ENCODE measurements at places on chromosomes 2 and 18.

DNA sequence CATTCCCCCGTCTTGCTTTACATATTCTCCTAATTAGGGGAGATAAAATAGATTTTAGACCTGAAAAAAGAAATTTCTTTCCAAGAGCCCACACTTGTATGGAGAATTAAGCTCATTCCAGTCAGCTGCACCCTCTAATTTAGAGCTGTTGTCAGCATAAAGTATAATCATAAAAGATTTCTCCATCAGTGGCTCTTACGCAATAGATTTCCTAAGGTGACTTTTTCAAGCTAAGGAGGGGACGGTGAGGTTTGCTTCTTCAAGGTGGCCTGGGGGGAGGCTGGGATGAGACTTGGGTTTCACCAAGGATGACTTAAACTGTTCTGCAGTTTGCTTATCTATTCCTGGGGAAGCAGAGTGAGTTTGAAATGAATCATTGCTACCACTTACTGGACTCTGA is 426.2 kb downstream of the NBAS start:
- no peak for DNase-seq

DNA sequence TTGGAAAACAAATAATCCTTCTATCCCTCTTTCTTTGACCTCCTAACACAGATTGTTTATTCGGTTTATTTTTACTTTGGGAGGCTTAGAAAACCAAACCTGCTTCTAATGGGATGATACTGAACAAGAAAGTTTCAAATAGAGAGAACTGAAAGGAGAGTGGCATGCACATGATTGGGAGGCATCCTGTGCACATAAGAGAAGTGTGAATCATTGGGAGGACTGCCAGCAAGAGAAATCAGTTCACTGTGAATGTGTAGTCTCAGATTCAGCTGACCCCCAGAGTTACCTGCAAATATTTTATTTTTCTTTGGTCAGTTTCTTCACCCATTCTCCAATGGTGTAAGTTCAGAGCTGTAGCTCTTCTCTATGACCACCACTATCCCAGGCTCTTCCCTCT is 1363.2 kb upstream of the ACVR2A start:
- no peak for DNase-seq

DNA sequence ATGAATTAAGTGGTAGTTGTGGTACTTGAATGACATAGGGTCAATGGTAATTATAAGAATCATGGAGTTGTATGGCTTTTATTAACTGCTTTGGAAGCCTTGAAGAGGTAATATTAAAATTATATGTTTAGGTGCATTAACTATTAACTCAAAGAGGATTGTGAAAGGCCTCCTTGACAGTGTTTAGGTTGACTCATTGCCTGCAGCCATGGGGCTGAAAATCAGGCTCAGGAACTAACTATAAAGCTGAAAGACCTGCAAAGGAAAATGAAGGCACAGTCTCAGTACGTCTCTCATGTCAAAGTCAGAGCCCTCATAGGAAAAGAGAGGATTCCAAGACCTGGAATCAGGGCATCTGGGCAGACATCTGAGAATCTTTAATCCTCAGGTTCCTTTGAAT is 31.0 kb downstream of the CACNB4 start:
- DNase-seq = no peak

DNA sequence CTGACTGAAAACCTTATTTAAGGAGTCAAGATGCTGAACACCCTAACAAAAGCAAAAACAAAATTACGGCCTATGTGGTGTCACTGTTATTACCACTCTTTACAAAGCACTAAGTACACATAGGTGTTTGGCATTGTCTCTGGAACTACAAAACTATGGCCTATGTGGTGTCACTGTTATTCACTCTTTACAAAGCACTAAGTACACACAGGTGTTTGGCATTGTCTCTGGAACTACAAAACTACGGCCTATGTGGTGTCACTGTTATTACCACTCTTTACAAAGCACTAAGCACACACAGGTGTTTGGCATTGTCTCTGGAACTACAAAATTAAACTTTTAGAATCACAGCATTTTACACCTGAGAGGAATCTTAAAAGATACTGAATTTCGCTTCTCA is 47.4 kb downstream of the SLC35F5 start:
- DNase-seq = no peak

GRCh38 chr2:138486363-138487198 is 15.0 kb upstream of the SPOPL start:
- no peak for DNase-seq

DNA sequence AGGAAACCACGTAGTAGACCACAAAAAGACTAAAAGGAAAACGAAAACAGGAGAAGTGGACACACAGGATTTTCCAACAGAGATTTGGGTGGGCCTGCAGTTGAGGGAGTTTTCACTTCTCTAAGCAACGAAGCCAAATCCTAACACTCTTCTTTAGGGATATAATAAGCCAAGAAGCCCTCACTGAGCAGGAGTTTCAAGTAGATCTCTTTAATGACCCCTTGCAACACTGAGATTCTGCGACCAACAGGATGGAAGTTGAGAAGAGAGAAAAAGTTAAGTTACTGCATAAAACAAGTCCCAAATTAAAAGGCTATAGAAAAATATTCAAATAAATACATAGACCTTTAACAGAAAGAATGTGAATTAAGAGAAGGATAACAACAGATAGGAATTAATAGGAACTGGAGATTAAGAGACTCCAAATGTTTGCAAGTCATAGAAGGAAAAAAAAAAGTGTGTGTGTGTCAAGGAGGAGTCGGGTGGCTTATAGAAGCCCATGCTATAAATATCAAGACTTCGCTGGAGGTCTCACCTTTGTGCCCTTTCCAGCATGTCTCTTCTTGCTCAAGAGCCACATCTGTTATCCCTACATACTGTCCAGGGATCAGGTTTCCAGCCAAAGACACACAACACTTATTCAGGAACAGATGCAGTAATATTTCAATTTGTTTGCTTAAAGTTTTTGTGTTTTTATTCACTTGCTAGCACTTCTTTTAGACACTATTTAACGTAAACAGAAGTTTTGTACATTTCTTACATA is 69.4 kb upstream of the ARHGAP28 start:
- DNase-seq = no peak

GRCh38 chr2:63344575-63345284 is 243.5 kb downstream of the WDPCP start:
- no peak for DNase-seq

DNA sequence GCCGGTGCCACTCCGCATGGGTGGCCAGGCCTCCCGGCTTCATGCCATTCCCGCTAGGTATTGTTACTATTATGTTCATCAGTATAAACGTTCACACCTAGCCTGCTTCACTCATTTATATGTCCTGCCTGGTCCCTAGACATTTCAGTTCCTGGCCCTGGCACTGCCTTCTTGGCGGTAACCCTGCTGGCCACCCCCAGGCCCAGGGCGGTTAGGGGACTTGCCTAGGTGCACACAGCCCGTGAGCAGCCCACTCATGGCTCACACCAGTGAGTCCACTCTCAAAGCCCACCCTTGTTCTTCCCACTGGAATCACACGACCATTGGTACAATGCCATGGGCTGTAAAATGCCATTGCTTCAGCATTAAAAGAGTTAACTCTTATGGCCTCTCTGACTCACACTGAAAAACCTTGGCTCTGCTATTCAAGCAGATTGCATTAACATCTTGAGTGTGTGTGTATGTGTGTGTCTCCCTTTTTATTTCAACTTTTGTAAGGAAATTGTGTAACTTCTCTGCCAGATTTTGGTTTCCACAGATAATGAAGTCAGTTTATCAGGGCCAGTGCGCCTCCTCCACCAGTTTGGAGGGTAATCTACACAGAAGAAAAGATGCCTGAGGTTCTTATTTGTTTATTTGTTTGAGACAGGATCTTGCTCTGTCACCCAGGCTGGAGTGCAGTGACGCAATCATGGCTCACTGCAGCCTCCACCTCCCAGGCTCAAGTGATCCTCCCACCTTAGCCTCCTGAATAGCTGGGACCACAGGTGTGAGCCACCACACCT is 74.2 kb downstream of the RAB31 start:
- DNase-seq = no peak

GRCh38 chr2:54479424-54479823 is 23.3 kb downstream of the SPTBN1 start:
- DNase-seq = no peak

DNA sequence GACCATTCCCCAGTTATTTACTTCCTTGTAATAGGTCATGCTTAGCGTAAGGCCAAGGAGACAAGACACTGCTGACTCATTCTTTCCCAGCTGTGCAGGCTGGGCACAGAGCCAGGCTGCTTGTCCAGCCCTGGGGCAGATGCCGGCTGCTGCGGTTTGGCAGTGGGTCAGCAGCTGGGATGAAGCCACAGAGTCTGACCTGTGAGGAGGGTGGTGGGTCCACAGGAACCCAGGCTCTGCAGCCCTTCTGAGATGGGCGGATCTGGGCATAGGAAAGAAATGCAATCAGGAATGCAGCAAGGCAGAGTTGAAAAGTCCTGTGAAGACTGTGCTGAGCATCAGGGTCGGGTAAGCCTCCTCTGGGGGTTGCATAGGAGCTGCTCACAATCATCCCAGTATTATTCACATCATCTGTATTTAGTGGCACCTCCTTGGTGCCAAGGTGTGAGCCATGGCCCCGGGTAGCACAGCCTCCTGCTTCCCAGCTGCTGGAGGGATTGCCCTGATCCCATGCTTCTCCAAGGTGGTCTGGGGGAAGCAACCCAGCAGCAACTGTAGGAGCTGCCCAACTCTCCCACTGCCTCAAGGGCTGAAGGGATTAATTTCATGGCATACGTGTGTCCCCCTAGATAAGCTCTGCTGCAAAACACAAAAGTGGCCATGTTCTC is 139.0 kb downstream of the DDX1 start:
- no peak for DNase-seq

DNA sequence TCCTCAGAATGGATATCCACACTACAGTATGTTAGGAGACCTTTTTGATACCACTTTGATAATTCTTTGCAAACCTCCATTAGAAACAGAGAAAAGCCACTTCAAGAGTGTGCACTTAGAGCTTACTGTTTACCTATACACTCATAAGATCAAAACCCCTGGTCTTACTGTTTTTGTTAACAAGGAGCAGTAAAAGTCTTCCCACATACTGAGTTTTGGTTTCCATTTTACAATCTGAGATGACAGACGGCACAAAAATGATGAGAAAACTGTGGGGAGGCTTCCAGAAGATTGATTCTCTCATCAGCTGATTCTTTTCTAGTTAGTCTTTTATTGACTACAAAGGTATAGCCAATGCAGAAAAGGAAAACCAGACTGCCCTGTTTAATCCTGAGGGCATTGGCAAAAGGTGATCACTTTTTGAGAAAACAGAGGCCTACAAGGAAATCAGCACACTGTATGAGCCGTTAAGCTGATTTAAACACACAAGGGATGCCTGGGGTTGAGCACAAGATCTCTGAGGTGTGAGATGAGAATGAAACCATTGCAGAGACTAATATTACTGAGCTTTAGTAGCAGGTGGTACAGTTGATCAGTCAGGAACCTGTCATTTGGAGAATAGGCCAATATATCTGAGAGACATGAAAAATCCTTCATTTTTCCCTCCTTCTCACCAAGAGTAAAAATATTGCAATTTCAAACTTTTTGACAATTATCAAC is 368.6 kb downstream of the GRB14 start:
- DNase-seq = no peak

GRCh38 chr18:75279381-75279780 is 68.8 kb downstream of the TSHZ1 start:
- no peak for DNase-seq

DNA sequence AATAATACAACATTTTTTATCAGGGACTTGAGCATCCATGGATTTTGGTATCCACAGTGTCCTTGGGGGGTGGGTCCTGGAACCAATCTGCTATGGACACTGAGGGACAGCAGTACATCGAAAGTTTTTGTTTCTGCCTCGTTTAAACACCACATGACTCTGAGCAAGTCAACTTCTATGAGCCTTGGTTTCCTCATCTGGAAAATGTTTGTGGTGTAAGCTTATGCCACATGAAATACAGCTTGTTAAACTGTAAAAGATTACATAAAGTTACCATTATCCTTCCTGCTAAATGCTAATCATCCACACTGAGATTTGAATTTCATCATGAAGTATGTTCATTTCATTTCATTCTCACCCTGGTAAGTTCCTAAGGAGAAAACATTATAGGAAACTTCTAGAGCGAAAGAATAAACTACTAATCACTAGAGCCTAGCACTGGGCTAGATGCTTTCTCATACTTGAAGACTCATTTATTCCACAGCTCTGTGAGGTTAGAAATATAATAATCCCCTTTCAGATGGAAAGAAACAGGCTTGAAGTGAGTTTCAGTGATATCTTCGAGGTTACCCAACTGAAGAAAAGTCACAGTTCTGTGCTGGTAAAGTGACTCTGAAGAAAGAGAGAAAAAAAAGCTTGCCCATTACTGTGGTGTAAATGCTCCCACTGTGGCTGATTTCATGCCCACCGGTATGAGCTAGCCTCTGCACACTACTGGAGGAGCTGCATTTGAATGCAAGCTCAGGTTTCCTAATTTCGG is 29.2 kb downstream of the MCFD2 start:
- no peak for DNase-seq

All from central memory CD8-positive, alpha-beta T cell (primary cell).